NCI-H524 (cell line): ENCODE measurements at places on chromosomes 3 and 15.

DNA sequence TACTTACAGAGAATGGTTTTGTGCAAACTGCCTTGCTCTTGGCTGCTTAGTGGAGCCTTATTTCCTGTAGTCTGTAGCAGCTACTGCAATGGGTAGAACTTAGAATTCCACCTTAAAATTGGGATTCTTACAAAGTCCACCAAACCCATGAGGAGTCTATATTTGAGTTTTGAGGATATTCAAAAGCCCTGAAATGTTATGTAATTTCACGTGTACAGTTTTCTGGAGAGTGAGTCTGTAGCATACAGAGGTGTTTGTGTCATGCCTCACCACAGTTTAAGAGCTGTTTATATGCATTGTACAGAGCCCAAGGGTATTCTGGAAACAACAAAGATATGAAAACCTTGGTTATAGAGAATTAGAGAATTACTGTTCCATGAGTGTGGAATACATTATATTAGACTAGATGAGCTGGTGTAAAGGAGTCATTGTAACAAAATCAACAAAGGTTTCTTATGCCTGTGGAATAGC lies 114.4 kb downstream of the MBNL1 start:
- no peak for DNase-seq

DNA sequence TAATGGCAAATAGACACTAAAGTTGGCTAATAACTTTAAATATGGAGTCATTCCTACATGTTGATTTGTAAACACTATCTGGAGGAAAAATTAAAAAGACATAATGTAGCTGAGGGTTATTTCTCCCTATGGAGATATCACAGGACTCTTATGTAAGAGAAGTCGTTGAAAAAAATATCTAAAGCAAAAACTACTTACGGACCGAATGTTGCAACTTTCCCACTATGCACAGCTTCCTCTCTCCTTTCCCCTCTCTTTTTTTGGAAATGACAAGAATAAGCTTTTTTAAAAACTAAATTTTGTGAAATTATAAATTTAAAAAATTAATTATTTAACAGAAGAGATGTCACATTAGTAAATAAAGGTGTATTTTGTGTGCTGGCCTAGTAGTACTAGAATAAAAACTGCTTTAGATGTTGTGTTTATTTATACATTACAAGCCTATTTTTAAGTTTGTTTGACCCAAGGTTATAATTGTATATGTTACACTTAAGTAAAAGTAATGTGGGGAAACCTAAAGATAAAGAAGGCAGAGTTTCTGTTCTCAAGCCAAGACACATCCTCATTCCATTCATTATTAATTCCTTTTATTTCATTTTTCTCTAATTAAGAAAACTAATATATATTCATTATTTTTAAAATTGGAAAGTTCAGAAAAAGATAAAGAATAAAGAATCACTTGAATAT lies 20.7 kb upstream of the PPARG start:
- DNase-seq = no peak

- DNase-seq = no peak
Observed at GRCh38 chr15:74613953-74614743, 1.5 kb upstream of the CLK3 start.

- no peak for DNase-seq
Observed at GRCh38 chr3:143255739-143256138, 136.2 kb downstream of the CHST2 start.

DNA sequence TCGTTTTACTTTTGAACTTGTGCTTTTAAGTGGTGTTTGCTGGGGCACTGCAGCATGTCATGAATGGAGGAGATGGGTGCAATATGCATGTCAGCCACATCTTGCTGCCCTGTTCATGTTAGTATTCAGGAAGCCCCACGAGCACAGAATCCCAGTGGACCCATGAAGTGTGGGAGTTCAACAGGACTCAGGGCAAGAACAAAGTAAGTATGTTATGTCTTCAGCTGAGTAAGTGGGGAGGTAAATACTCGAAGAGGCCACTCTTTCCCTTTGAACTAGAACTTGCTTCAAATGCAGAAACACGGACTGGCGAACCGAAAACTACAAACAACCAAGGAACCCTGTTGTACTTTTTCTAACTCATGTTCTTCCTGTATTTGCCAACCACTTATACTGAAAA lies 23.4 kb downstream of the SOX14 start:
- no peak for DNase-seq

GRCh38 chr3:39219702-39220101 lies 27.3 kb upstream of the XIRP1 start:
- DNase-seq = no peak

GRCh38 chr3:2929574-2929973 lies 180.6 kb downstream of the IL5RA start:
- DNase-seq = no peak

GRCh38 chr15:57667171-57667849 lies 39.2 kb upstream of the POLR2M start:
- peak; percentile 6 for DNase-seq

GRCh38 chr15:64146885-64147681 lies 4.4 kb upstream of the SNX22 start:
- no peak for DNase-seq

- DNase-seq = no peak
Observed at GRCh38 chr3:46132565-46132964, 75.5 kb downstream of the CCR1 start.

DNA sequence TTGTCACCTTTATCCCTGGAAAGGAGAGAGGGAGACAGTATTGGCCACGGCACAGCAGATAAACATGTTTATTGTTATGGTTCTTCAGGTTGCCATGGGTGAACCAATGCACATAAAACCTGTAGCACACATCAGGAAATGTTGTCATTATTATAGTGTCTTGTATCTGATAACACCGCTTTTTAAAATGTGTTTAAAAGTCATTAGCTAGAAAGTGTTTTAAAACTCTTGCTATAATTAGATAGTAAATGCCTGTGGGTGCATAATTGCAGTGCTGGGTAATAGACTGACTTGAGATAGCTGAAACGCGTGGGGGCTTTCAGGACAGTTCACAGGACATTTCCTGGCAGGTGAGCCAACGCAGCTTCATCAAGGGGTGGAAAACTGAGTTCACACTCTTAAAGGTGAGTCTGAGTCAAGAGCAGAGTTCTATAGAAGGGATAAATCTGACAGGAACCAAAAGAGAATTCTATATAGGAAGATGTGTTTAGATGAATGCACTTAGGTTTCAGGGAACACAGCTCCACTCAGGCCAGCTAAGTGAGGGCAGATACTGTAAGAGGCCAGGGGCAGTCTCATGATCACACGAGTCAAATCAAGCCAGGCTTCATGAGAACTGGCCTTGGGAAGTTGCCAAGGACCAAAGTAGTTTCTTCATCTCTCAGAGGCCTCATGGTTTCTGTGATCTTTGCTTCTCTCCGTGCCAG lies 35.6 kb upstream of the PPP4R2 start:
- DNase-seq = no peak

DNA sequence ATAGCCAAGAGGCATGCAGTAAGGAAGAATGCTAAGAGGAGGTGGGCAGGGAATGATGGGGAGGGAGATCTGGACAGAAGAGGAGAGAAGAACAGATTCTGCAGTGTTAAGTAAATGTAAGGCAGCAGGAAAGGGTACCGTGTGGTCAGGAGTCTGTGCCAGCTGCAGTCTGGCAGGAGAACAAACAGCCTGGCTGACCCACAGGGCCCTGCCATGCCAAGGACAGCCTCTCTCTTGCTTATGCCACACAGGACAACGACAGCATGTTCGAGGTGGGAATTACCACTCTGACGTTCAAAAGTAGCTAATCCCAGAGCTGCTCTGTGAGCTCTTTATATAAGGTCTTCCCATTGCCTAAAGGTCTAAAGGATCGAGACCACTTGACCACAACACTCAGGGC lies 31.3 kb downstream of the DAPK2 start:
- DNase-seq = no peak

GRCh38 chr3:197936819-197937384 lies 13.1 kb upstream of the RPL35A start:
- no peak for DNase-seq

- peak; percentile 74 for DNase-seq
Observed at GRCh38 chr15:67838789-67839332, 984 bp downstream of the RNU6-1 start.

GRCh38 chr15:85151861-85152260 lies 170.2 kb downstream of the PDE8A start:
- DNase-seq = no peak

- DNase-seq = no peak
Observed at GRCh38 chr15:92158426-92158825, 235.3 kb upstream of the ST8SIA2 start.
